ENCODE measurements at places on chromosomes 1 and 21.

DNA sequence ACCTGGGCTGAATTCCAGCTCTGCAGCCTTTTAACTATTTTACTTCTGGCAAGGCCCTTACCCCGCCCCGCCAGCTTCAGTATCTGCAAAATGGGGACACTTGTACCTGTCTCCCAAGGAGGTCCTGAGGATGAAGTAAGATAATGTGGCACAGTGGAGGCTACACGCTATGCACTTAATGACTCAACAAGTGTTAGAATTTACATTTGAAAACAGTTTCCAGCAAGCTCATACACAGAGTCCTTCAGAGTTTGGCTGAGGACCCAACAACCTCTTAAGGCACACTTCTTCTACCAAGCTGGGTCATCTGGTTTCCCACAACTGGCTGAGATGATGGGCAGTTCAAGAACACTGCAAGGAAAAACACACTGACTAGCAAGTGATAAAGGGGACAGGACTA, 30.2 kb upstream of the SLC22A15 start:
- no peak for DNase-seq

DNA sequence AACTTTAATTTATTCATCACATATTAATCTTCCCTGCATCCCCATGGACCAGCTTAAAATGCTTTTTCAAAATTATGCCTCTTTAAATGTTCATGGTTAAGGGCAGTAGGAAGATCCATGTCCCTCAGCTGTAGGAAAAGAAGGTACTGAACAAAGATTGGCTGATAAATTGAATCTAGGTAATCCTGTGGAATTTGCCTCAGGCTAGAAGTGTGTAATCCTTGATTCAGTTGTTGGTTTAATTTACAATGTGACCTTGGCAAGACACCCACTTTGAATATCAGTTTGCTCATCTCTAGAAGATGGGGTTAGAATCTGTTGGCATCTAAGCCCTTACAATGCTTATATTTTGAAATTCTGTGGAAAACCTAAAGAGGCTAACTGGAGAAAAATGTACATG, 6.1 kb downstream of the TTC4 start:
- DNase-seq: no peak

DNA sequence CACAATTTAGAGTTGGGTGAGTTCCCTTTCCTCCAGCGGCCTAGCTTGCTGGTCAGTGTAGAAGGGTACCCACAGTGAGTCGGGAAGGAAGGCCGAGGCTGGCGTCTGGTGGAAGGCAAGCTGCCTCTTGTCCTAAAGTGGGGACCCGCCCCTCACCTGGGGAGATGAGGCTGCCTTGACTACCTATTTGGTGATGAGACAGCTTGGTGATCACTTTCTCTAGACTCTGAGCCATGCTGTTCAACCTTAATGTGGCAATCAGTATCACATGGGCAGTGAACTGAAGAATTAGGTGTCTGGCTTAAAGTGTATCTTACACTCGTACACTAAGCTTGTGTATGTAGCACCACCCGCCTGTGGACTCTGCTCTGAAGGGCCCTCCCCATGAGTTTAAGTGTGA, 100.7 kb downstream of the COLGALT2 start:
- DNase-seq: no peak

- DNase-seq: no peak
Observed at GRCh38 chr1:230068621-230068873, 1.5 kb downstream of the GALNT2 start.

- no peak for DNase-seq
Observed at GRCh38 chr1:30670240-30671060, 52.9 kb downstream of the MATN1 start.

DNA sequence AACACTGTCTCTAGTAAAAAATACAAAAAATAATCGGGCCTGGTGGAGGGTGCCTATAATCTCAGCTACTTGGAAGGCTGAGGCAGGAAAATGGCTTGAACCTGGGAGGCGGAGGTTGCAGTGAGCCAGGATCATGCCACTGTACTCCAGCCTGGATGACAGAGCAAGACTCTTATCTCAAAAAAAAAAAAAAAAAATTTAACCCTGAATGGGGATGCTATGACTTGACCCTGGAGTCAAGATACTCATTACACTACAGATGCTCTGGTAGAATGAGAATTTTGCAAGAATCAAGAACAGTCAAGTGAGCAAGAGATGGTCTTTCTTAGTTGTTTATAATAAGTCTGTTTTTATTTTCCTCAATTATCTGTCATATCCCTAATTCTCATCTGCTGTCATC, 253.8 kb downstream of the GPR52 start:
- DNase-seq: no peak

GRCh38 chr1:217965156-217965786, 319.8 kb upstream of the RRP15 start:
- DNase-seq: no peak
